ENCODE measurements at places on chromosomes 3 and 15.
A peak's percentile ranks its signal among the peaks of the same experiment; 100 is the strongest.

GRCh38 chr3:197038679-197039462, 9.3 kb upstream of the MELTF start:
- no peak for DNase-seq

GRCh38 chr15:50458348-50459112, 34.3 kb downstream of the USP8 start:
- DNase-seq: peak; percentile 70

- DNase-seq: peak; percentile 15
These were observed 70.4 kb downstream of the HES1 start for GRCh38 chr3:194206320-194206719.

- DNase-seq: no peak
These were observed 45.9 kb upstream of the RASA2 start for GRCh38 chr3:141440942-141441341.

- peak; percentile 81 for DNase-seq
These were observed 15.3 kb downstream of the NR2F2 start for GRCh38 chr15:96345560-96346399.

- peak; percentile 75 for DNase-seq
These were observed 11.6 kb downstream of the EAF1 start for GRCh38 chr3:15438983-15439382.

All from AG10803 (cell line).